ENCODE measurements at places on chromosomes 1 and 21.

- no peak for DNase-seq
These were observed 80.3 kb downstream of the PCNX2 start for GRCh38 chr1:233215135-233215760.

GRCh38 chr21:34035619-34036354, 37.6 kb upstream of the MRPS6 start:
- no peak for DNase-seq

DNA sequence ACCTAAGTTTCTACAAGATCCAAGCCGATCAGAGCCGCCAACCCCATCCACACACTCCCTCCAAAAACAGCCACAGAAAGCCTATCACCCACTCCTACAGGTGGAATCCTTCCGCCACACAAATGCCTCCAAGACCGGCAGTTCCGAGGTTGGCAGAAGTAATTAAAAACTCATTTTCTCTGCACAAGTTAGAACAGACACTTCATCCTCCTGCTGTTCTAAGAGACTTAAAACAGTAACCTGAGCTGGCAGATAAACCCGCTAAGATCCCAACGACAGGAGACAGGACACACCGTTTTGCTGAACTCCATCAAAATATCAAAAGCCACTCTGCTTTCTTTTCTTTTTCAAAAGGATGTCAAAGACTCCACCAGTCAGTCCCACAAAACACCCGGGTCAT, 2.8 kb downstream of the SSBP3 start:
- DNase-seq = no peak

- no peak for DNase-seq
These were observed 235.9 kb upstream of the DMRTA2 start for GRCh38 chr1:50659107-50659662.

DNA sequence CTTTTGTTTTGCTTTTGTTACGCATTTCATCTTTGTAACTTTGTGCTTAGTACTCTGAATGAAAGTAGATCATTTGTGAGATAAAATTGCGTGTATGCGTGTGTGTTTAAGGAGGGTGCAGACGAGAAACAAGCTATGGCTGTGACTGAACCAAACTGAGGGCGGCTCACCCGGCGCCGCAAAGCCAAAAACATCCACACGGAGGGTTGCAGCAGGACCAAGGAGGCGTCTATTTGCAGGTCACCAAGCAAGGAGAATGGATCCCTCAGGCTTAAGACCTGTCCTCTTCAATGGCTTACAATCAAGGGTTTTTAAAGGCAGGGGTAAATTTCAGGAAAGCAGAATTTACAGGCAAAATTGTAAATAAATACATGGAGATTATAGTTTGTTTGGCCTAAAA, 12.8 kb downstream of the GCSAML start:
- DNase-seq = no peak

All from ecto neural progenitor cell (in vitro differentiated cells).